ENCODE measurements at places on chromosomes 2 and 18.

GRCh38 chr18:48852794-48853193 is 98.0 kb downstream of the SMAD7 start:
- no peak for DNase-seq

GRCh38 chr2:174117951-174118930 is 130.1 kb downstream of the OLA1 start:
- DNase-seq: no peak

- DNase-seq: no peak
Observed at GRCh38 chr2:109398366-109399015, 215.3 kb downstream of the SEPTIN10 start.

- DNase-seq: no peak
Observed at GRCh38 chr2:220915092-220915623, 656.9 kb downstream of the EPHA4 start.

GRCh38 chr2:209563453-209563852 is 139.6 kb downstream of the MAP2 start:
- no peak for DNase-seq

GRCh38 chr2:240432820-240433801 is 2.4 kb upstream of the GPC1 start:
- no peak for DNase-seq

DNA sequence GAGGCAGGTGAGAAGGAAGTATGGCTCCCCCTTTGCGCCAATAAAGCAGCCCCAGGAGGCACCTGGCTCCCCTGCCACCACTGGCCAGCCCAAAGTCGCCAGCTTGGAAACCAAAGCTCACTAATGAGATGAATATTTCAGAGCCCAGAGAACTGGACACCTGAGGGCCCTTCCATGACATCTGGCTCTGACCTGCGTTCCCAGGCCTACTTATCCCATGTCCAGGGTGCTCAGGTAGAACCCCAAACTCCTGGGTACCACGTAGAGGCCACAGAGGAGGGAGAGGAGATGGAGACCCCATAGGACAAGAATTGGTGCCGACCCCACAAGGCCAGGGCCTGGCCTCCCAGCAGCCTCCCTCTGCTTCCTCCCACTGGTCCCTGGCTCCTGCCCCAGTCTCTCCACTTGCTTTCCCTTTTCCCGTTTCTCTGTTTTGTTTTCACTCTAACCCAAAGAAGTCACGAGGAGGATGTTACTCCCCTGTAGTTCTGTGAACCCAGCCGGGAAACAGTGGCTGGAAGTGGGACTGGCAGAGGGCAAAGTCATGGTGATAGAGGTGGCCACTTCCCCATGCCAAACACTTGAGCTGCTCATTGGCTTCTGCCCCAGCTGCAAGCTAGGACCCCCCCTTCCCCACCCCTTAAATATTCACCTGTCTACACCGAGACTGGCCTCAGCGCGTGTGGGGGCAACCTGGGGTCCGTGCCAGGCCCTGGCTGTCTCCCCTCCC is 820 bp downstream of the TMBIM1 start:
- no peak for DNase-seq

DNA sequence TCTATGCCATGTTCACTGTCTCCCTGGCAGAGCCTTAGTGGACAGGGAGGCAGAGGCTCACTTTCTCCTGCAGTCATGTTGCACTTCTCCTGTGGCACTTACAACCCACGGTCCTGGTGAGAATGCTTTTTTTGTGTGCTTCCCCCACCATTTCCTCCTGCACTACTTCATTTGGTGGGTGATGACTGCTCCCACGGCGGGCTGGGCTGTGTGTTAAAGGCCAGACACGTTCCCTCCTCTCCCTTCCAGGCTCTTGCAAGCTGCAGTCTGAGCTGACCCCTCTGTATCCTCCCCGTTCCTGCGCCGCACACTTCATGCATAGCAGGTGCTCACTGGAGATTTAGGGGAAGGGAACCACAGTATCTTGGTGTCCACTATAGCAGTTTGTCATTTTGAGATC is 170.5 kb downstream of the CELF4 start:
- no peak for DNase-seq

DNA sequence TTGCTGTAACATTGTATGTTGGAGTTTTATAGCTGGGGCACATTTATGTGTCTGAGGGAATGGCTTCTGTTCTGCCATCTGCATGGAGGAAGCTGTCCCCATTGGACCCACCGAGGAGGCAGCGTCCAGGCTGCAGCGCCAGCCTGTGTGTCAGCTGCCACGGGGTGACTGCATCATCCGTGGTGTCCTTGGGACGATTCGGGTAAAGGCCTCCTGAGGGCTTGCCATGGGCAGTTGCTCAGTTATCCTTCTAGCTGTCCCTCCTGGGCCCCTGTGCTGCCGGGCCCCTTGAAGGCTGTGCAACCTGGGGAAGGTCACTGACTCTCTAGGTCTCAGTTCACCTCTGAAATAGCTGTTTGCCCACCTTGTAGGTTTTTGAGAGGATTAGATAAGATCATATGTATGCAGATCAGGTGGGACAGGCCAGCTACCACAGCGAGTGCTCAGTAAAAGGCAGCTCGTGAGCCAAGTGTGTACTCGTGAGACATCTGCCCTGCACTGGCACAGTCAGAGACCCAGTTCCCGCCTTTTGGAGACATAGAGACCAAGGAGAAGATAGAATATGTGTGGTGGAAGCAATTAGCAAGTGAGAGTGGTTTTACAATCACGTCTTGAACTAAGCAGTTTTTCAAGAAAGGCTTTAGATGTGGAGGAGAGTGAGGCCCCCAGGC is 10.6 kb downstream of the LDLRAD4 start:
- DNase-seq: no peak

DNA sequence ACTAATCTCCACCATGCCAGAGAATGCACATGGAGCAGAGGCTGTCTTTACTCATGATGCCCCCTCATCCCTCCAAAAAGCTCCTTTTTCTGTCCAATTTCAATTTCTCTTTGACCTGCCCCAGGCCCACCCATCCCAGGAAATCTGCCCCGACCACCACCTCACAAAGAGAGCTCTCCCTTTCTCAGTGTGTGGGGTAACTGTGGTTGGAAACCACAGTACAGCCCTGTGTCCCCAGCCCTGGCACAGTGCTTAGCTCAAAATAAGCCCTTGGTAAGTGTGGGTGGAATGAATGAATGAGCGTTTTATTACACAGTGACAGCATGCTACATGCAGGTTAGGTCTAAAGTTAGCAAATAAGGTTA is 43.7 kb upstream of the CAB39 start:
- no peak for DNase-seq

- no peak for DNase-seq
Observed at GRCh38 chr18:58697146-58697545, 25.9 kb downstream of the MALT1 start.

GRCh38 chr18:76620321-76621170 is 125.5 kb upstream of the ZNF516 start:
- DNase-seq: peak; percentile 2

DNA sequence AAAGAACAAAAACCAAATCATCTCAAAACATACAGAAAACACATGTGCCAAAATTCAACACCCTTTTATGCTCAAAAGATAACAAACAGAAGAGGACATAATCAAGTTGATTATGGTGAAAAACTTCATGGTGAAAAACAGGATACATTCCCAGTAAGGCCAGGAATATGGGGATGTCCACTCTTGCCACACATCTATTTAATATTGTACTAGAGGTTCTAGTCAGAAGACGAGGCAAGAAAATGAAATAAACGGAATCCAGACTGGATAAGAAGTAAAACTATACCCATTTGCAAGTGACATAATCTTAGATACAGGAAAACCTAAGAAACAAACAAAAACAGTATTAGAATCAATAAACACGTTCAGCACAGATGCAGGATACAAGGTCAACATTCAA is 40.8 kb downstream of the MAP3K2 start:
- DNase-seq: no peak

- DNase-seq: no peak
Observed at GRCh38 chr2:75555701-75556100, 5.0 kb downstream of the EVA1A start.

GRCh38 chr2:81087646-81088045 is 783.1 kb upstream of the LRRTM1 start:
- no peak for DNase-seq

GRCh38 chr18:72700961-72701710 is 157.0 kb upstream of the CBLN2 start:
- DNase-seq: no peak

GRCh38 chr2:239932881-239933735 is 92.0 kb downstream of the NDUFA10 start:
- DNase-seq: no peak

GRCh38 chr18:42255908-42256765 is 301.1 kb downstream of the PIK3C3 start:
- DNase-seq: no peak

DNA sequence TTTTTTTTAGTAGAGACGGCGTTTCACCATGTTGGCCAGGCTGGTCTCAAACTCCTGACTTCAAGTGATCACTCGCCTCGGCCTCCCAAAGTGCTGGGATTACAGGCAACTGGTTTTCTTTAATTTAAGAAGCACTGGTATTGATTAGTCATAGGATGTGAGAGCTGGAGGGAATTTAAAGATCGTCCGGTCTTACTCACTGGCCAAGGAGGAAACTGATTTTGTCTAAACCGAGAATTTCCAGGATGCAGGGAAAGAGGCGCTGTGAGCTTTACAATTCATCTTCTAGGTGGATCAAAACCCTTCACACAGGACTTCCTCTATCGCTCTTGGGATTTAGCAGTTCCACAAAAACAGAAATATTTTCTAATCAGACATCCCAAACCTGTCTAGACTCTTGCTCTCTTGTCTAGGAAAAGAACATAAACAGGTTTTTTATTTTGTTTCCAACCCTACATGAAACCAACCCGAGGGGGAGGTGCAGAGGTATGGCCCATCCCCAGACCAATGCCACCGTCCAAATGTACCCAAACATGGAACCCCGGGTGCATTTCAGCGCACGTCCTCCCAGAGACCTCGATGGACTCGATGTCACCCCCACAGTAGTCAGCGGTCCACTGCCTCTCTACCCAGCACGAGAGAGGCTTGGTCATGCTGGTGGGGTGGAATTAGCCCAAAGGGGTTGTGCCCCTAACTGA is 12.5 kb upstream of the TUBB6 start:
- DNase-seq: no peak

- DNase-seq: no peak
Observed at GRCh38 chr2:233413559-233414272, 59.4 kb downstream of the DGKD start.

GRCh38 chr2:131543385-131543891 is 15.8 kb downstream of the CCDC74A start:
- no peak for DNase-seq

DNA sequence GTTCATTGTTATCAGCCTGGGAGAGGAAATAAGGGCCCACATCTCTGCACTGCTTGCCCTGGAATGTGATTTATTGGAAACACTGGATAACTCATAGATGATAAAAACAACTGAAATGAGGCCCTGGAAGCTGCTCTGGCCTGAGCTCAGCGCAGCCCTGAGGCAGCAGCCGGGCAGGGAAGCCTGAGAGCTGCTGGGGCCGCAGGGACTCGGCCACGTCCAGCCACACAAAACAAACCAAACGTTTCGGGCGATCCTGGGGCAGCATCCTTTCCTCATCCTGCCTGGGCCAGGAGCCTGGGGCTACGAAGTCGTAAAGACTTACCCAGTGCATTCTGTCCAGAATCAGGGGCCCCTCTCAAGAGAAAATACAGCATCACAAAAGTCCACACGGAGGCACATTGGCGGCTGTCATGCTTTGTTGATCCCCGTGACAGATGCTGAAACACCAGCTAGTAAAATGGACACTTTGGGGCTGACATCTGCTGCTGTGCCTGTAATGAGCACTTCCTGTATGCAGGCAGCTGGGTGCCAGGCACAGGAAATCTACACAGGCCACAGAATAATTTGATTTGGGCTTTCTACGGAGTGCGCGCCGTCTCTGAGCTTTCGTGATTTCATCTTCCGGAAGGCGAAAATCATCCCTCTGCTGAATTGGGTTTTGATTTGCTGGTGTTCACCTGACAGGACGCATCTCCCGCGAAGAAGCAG is 250.6 kb downstream of the EIPR1 start:
- no peak for DNase-seq

GRCh38 chr2:104846786-104847585 is 6.9 kb upstream of the POU3F3 start:
- DNase-seq: no peak

- no peak for DNase-seq
Observed at GRCh38 chr18:63232826-63233225, 86.7 kb downstream of the BCL2 start.

- DNase-seq: no peak
Observed at GRCh38 chr2:212289301-212289700, 249.3 kb downstream of the ERBB4 start.

GRCh38 chr2:179861027-179861415 is 391 bp downstream of the ZNF385B start:
- DNase-seq: no peak

DNA sequence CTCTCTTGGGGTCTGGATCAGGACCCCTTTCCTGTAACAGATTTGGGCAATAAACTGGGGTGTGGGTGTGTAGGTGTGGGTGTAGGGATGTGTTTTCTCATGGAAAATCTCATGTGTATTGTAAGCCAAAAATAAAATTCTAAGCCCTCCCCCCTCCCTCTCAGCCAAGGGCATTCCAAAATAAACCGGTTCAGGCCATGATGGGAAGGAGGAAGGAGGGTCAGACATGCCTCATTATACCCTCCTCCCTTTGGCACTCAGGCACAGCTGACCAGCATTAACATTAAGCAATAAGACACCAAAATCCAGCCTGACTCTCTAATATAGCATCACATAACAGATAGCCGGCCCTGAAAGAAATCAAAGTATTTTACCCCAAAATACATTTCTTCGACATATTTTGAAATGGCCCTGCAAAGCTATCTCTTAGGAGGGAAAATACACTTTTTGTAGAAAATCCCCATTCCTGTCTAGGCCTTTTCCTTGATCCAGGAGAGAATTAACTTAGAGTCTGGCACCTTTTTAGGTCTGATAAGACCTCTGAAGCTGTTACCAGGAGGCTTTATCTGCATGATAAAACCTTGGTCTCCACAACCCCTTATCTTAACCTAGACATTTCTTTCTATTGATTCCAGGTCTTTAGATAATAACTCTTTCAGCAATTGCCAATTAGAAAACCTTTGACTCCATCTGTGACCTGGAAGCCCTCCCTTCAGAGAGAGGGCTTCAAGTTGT is 128.7 kb upstream of the COL5A2 start:
- no peak for DNase-seq

GRCh38 chr18:62505669-62506494 is 16.9 kb upstream of the ZCCHC2 start:
- DNase-seq: no peak

- no peak for DNase-seq
Observed at GRCh38 chr18:77990901-77991300, 741.3 kb downstream of the GALR1 start.

DNA sequence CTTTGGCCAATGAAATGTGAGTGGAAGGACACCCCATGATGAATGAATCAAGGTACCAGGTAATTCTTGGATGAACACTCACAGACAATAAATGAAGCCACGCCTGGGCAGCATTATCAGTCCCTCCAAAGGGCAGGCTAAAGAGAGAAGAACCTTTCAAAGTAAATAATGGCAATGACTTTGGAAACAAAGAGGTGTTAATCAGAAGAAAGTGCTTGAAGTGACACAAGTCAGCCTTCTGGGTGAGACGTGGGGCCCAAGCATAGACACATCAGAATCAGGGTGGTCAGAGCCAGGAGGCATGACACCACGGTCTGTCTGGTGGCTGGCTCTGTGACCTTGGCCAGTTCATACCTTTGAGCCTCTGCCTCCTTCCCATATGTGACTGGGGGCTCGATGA is 103.3 kb downstream of the POLR1A start:
- DNase-seq: no peak

- no peak for DNase-seq
Observed at GRCh38 chr2:133682347-133682746, 114.1 kb upstream of the NCKAP5 start.

GRCh38 chr2:181372646-181373040 is 84.5 kb upstream of the ITGA4 start:
- DNase-seq: no peak

Data from stimulated activated CD4-positive, alpha-beta T cell treated with anti-CD3 and anti-CD28 coated beads, Interleukin-1b, Interleukin-23, amount 100 ng/mL, for 1 hour (primary cell).